ENCODE measurements at places on chromosomes 6 and 20.

DNA sequence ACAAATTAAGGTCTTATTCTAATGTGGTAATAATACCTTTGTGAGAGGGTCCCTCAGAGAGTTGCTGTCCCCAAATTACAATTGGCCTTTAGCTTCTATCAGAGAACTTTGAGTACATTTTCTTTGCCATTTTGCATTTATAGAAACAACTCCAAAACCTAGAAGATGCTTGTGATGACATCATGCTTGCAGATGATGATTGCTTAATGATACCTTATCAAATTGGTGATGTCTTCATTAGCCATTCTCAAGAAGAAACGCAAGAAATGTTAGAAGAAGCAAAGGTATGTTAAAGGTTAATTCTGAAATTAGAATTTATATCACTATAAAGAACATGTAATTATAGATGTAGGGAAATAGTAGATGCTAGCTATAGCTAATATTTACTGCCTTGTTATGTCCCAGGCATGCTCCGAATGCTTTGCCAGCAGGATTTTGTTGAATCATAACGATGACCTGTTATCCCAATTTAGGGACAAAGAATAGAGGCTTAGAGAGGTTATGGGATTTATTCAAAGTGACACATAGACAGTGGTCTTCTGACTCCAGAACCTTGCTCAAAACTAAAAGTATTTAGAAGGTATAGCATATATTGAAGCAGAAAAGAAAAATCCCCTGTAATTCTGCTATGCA lies 7.4 kb downstream of the PFDN4 start:
- no peak for DNase-seq

- DNase-seq, result peak; percentile 48
Measured at GRCh38 chr6:37628611-37629320, 68.9 kb downstream of the MDGA1 start.

- DNase-seq, result peak; percentile 90
Measured at GRCh38 chr6:31945507-31946369, at the start of gene CFB. Gene CFB (plus strand): TSS chr6:31946095. CDS start chr6:31946222, 127 bp downstream.

DNA sequence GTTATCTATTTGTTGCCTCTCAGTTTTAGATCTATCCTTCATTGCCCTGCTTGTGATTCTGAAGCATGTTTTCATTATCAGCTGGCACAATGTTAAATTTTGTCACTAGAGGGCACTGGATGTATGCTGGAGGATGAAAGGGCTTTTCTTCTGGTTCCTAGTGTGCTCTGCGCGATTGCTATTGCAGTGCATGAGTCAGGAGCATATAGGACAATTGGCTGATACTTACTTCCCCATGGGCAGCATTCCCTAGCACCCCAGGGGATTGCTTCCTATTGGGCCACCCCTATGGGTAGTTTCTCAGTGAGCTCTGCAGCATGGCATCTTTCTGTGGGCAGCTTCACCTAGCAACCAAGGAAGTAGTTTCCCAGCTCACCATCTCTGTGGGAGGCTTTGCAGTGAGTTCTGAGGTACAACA lies 280.3 kb upstream of the SYNCRIP start:
- DNase-seq, result peak; percentile 60

- no peak for DNase-seq
Measured at GRCh38 chr6:32602383-32602782, 12.7 kb upstream of the HLA-DRB1 start.

DNA sequence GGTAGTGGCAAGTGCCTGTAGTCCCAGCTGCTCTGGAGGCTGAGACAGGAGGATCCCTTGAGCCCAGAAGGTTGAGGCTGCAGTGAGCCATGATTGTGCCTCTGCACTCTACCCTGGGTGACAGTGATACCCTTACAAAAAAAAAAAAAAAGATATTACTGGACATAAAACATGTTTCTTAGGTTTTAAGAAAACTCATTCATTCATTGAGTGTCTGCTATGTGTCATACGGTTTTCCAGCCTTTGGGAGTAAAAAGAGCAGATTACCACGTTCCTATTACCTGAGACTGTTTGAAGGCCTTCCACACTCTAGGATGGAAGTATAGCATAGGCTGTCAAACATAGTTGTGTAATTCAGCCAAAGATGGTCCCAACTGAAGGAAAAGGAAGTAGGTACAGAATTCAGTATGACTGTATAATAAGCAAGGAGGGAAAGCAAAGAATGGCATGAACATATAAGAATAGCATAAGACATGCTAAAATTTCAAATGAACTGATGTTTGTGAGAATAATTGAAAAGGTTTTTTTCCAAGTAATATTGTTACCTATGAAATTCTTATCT lies 22.0 kb downstream of the STXBP5 start:
- DNase-seq, result no peak

GRCh38 chr6:159444056-159444760 lies 248.8 kb downstream of the SOD2 start:
- DNase-seq, result no peak

GRCh38 chr6:2854396-2854982 lies 12.8 kb upstream of the SERPINB1 start:
- DNase-seq, result peak; percentile 88

All from fibroblast of pulmonary artery (primary cell).